Uterus (tissue), 4 donors: ENCODE measurements at places on chromosomes 11 and 22. TPM values are rescaled to one million over a fixed set of nuclear protein-coding genes. Genes with fewer than 3 reads are reported as not detected.
A peak's percentile ranks its signal among the peaks of the same experiment; 100 is the strongest.

C22orf31 gene
- not detected for total RNA-seq

MYRF gene
- total RNA-seq = 106 TPM

CASP5 gene
- total RNA-seq = not detected

OR8D1 gene
- not detected for total RNA-seq

PRRG4 gene
- total RNA-seq = 2.3 TPM

SMTNL1 gene
- total RNA-seq = not detected

HYLS1 gene
- 1.2 TPM for total RNA-seq

RAB36 gene
- 11.2 TPM for total RNA-seq

FAM180B gene
- total RNA-seq = 0.21 TPM

C11orf16 gene
- total RNA-seq = not detected

DNA sequence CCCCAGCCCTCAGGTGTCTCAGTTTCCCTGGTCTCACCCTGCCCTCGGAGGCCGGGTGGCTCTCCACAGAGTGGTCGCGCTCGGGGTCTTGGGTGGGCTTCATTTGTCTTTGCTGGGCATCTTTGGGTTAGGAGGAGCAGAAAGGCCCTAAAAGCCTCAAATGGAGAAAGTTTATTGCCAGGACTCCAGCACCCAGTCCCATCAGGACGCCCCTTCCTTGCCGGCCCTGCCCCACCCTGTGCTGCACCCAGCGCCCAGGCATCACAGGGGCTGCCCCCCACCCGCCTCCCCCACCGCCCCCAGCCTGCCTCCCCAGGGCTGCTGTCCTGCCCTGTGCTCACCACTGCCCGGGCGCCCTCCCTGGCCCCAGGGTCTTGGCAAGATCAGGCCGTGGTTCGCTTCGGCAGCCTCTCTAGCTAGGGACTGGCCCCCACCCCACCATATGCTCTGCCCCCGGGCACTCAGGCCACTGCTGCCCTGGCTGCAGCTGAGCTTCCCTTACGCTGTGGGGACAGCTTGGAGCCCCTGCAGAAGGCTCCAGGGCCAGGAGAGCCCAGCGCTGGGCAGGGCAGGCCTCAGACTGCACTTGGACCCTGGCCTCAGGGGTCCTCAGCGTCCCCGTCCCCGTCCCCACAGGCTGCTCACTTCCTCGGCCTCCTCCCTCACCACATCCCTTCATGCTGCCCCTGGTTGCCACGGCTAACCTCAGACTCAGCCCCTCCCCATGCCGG is 31.4 kb downstream of the MOB2 start:
- H3K27me3 ChIP-seq = no peaks in the 10 kb centered on the region
- peaks cover 14% of the 10 kb centered on the region for H3K4me1 ChIP-seq
- H3K4me3 ChIP-seq = no peak overlapping the region
- no peak for DNase-seq
- H3K36me3 ChIP-seq = no peaks in the 10 kb centered on the region
- no peak overlapping the region for H3K27ac ChIP-seq

GRCh38 chr11:8948886-8949285 is 6.1 kb upstream of the ASCL3 start:
- H3K36me3 ChIP-seq = no peaks in the 10 kb centered on the region
- no peaks in the 10 kb centered on the region for H3K4me1 ChIP-seq
- DNase-seq = no peak
- H3K27me3 ChIP-seq = no peaks in the 10 kb centered on the region

DNA sequence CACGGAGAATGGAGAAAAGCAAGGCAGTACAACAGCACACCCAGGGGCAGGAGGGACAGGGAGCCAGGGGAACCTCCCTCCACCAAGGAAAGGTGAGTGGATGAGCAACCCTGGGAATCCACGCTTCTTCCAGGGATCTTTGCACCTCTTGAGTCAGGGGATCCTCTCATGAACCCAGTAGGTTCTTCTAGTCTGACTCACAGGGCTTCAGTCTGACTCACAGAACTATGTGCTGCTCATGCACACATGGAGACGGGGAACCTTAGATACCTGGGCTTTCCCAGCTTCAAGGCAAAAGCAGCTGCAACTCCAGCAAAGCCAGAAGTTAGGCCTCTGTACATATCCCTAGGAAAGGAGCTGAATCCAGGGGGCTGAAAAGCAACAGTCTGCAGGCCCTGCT is 1021.4 kb upstream of the TENM4 start:
- H3K36me3 ChIP-seq = no peaks in the 10 kb centered on the region
- no peak overlapping the region for H3K27ac ChIP-seq
- H3K27me3 ChIP-seq = no peaks in the 10 kb centered on the region
- DNase-seq = no peak
- H3K4me1 ChIP-seq = no peaks in the 10 kb centered on the region
- H3K4me3 ChIP-seq = no peak overlapping the region

- H3K27ac ChIP-seq = no peak overlapping the region
- H3K4me3 ChIP-seq = no peak overlapping the region
- no peaks in the 10 kb centered on the region for H3K36me3 ChIP-seq
- no peaks in the 10 kb centered on the region for H3K27me3 ChIP-seq
- no peak for DNase-seq
Observed at GRCh38 chr11:10955616-10956015, 97.8 kb upstream of the ZBED5 start.

- no peak for DNase-seq
- no peaks in the 10 kb centered on the region for H3K27me3 ChIP-seq
- no peaks in the 10 kb centered on the region for H3K36me3 ChIP-seq
- H3K27ac ChIP-seq = no peak overlapping the region
- H3K4me3 ChIP-seq = no peak overlapping the region
- H3K4me1 ChIP-seq = no peaks in the 10 kb centered on the region
Observed at GRCh38 chr11:61310749-61311148, 15.6 kb upstream of the VWCE start.

GRCh38 chr11:116072601-116073410 is 568.6 kb upstream of the CADM1 start:
- no peak overlapping the region for H3K4me3 ChIP-seq
- no peaks in the 10 kb centered on the region for H3K36me3 ChIP-seq
- no peak for DNase-seq

GRCh38 chr22:38196791-38197419 is 4.9 kb upstream of the MAFF start:
- H3K4me3 ChIP-seq = no peak overlapping the region
- H3K4me1 ChIP-seq = no peaks in the 10 kb centered on the region
- no peaks in the 10 kb centered on the region for H3K27me3 ChIP-seq
- H3K27ac ChIP-seq = no peak overlapping the region
- no peaks in the 10 kb centered on the region for H3K36me3 ChIP-seq
- no peak for DNase-seq

DNA sequence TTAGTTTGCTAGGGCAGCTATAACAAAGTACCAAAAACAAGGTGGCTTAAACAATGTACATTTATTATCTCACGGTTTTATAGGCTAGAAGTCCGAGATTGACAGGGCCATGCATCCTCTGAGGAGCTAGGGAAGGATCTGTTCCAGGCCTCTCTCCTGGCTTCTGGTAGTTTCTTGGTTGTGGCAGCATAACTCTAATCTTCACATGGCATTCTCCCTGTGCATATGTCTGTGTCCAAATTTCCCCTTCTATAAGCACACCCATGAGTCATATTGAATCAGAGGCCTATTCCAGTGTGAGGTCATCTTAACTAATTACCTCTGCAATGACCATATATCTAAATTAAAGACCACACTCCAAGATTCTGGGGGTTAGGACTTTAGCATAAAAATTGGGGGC is 31.3 kb upstream of the MMP13 start:
- H3K4me3 ChIP-seq = no peak overlapping the region
- H3K4me1 ChIP-seq = no peaks in the 10 kb centered on the region
- no peak overlapping the region for H3K27ac ChIP-seq
- H3K27me3 ChIP-seq = no peaks in the 10 kb centered on the region
- DNase-seq = no peak
- no peaks in the 10 kb centered on the region for H3K36me3 ChIP-seq

- peaks cover 7% of the 10 kb centered on the region for H3K4me1 ChIP-seq
- no peak overlapping the region for H3K4me3 ChIP-seq
- H3K36me3 ChIP-seq = no peaks in the 10 kb centered on the region
Observed at GRCh38 chr11:9760193-9760575, 96.3 kb downstream of the SWAP70 start.

DNA sequence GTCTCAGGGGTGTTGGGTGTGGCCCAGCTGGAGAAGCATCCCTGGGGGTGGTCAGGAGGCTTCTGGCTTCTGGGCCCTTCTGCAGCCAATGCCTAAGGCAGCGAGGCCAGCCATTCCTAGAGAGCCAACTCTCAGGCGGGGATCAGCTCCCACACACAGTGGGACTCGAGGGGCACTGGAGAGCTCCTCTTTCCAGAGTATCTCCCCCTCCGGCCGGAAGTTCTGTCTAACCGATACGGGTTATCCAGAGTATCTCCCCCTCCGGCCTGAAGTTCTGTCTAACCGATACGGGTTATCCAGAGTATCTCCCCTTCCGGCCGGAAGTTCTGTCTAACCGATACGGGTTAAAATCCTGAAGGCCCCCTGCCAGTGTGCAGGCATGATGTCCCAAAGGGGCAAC is 71.2 kb upstream of the B3GAT1 start:
- no peak overlapping the region for H3K27ac ChIP-seq
- H3K27me3 ChIP-seq = no peaks in the 10 kb centered on the region
- no peaks in the 10 kb centered on the region for H3K36me3 ChIP-seq
- DNase-seq = no peak
- no peaks in the 10 kb centered on the region for H3K4me1 ChIP-seq
- no peak overlapping the region for H3K4me3 ChIP-seq

DNA sequence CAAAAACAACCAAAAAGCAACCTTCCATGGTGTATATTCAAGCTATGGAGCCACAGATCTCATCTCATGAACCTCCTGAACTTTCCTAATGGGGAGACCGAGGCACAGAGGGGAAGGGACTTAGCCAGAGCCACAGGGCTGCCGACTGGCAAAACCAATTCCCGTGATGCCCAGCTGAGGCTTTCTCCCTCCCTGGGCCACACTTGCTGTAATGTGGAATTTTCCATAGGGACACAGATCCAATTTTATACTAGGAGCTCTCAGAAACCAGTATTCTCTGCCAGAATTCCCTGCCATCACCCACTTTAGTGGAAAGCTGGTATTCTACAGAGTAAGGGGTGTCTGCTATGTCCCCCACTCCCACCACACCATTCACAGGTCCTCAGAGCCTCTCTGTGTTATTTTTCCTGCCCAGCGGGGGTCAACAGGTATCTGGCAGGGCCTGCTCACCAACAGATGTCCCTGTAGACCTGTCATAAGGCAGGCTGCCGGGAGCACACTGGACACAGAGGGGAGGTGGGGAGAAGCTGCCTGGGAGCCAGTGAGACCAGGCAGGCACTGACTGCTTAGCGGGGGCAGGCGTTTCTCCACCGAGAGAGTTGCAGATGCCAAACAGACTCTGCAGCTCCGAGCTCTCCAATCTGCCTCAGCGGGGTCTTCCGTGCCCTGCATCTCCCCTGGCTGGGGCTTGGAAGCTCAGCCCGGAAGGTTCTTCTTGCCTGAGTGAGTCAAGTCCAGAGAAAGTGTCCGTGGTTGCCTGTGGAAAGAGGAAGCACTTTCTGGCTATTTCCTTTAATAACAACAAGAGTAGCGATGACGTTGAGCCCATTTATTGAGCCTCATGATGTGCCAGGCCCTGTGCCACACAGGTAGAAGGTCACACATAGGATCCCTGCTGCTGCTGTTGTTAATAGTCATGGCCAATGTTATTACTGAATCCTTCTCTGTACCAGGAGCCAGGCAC is 26.3 kb downstream of the RPS6KA4 start:
- no peaks in the 10 kb centered on the region for H3K36me3 ChIP-seq
- no peaks in the 10 kb centered on the region for H3K27me3 ChIP-seq
- H3K4me3 ChIP-seq = no peak overlapping the region
- H3K27ac ChIP-seq = no peak overlapping the region

GRCh38 chr11:11313426-11313825 is 39.6 kb downstream of the CSNK2A3 start:
- DNase-seq = no peak
- H3K36me3 ChIP-seq = no peaks in the 10 kb centered on the region
- H3K27me3 ChIP-seq = no peaks in the 10 kb centered on the region
- H3K4me1 ChIP-seq = no peaks in the 10 kb centered on the region

- H3K36me3 ChIP-seq = no peaks in the 10 kb centered on the region
- peaks cover 2% of the 10 kb centered on the region for H3K27me3 ChIP-seq
- H3K27ac ChIP-seq = no peak within 1 kb of the TSS
- peaks cover 9% of the 10 kb centered on the region for H3K4me1 ChIP-seq
- no peak for DNase-seq
- H3K4me3 ChIP-seq = peak within 1 kb of the TSS; percentile 12
Observed at GRCh38 chr22:50170453-50171318, at the start of gene PANX2. TSS of gene PANX2 (plus strand) at chr22:50170731. CDS start at chr22:50170731, 0 bp downstream.

GRCh38 chr22:27609451-27609888 is 192.1 kb downstream of the MN1 start:
- DNase-seq = no peak
- no peaks in the 10 kb centered on the region for H3K4me1 ChIP-seq
- H3K27ac ChIP-seq = no peak overlapping the region

GRCh38 chr11:11522591-11522990 is 99.2 kb downstream of the GALNT18 start:
- H3K4me3 ChIP-seq = no peak overlapping the region
- H3K4me1 ChIP-seq = no peaks in the 10 kb centered on the region
- no peak overlapping the region for H3K27ac ChIP-seq

DNA sequence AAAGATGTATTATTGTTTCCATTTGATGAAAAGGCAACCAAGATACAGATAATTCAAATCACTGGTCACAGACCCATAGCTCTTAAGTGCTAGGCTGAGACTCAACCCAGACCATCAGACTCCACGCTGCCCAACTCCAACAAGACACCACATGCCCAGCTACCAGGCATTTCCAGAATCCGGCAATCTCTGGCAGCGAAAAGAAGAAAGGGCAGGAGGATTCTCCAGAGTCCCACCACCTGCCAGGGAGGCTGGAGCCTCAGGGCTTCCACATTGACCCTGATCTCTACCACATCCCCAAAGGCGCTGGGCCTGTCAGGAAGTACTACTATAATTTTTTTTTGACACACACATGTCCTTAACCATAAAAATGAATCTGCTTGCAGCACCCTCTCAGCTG is 61.4 kb upstream of the ARFGAP3 start:
- H3K27ac ChIP-seq = no peak overlapping the region
- H3K4me1 ChIP-seq = no peaks in the 10 kb centered on the region
- no peaks in the 10 kb centered on the region for H3K27me3 ChIP-seq
- no peaks in the 10 kb centered on the region for H3K36me3 ChIP-seq

- DNase-seq = no peak
- H3K4me1 ChIP-seq = no peaks in the 10 kb centered on the region
- peaks cover 3% of the 10 kb centered on the region for H3K27me3 ChIP-seq
- H3K27ac ChIP-seq = no peak overlapping the region
- H3K36me3 ChIP-seq = no peaks in the 10 kb centered on the region
- no peak overlapping the region for H3K4me3 ChIP-seq
Observed at GRCh38 chr11:9092853-9093778, 1.7 kb upstream of the SCUBE2 start.

DNA sequence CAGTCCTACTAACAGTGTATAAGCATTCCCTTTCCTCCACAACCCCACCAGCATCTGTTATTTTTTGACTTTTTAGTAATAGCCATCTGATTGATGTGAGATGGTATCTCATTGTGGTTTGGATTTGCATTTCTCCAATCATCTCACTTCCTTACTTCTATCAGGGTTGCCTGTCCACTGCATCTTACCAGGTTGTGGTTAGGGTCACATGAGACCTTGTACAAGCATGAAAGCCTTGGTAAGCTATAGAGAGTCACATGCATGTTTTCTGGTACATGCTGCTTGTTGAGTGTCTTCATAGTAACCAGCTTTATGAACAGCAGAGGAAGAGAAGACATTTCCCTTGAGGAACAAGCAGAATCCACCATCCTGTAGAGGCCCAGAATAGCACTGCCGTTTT is 102.9 kb upstream of the PAX6 start:
- no peaks in the 10 kb centered on the region for H3K4me1 ChIP-seq
- no peak overlapping the region for H3K27ac ChIP-seq
- no peaks in the 10 kb centered on the region for H3K27me3 ChIP-seq
- H3K36me3 ChIP-seq = no peaks in the 10 kb centered on the region
- no peak for DNase-seq
- no peak overlapping the region for H3K4me3 ChIP-seq

GRCh38 chr11:121194731-121195596 is 93.9 kb downstream of the TECTA start:
- H3K4me3 ChIP-seq = no peak overlapping the region
- H3K4me1 ChIP-seq = no peaks in the 10 kb centered on the region
- peak; percentile 24 for DNase-seq
- H3K27me3 ChIP-seq = no peaks in the 10 kb centered on the region
- H3K27ac ChIP-seq = no peak overlapping the region
